ENCODE measurements at places on chromosomes 3 and 15.

DNA sequence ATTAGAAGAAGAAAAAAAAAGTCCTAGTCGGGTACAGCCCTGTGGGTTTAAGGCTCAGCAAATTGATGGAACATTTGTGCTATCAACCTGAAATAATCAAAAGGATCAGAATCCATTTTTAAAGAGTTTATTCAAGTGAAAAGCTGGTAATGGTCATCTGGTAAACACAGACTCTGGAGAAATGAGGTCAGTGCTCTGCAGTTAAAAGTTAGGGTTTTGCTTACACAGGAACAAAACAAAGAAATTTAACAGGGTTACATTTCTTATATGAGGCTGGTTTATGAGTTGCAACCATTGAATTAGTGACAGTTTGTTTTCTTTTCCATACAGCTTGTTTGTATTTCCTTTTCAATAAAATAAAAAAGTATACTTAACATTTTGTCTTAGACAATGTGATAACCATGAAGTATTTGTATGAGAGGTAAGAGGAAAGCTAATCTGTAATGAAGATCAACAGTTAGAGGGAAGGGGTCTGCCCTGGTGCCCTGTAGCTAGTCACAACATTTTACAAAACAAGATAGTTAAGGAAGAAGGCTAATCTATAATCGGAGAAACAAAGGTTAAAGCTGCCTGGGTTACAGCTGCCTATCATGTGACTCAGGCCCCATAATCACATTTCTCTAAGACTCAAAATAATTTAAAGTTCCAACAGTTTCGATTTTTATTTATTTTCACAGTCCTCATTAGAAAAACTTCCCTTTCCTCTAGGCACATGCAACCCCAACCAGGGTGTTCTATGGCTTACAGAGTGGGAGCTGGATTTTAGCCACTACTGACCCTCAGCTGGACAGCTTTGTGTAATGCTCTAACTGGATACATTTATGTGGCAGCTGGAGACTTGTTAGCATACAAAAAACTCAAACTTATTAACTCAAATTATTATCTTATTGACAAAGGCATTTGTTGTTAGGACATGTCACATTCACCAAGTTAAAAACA lies 98.1 kb upstream of the ACP3 start:
- no peak for DNase-seq

DNA sequence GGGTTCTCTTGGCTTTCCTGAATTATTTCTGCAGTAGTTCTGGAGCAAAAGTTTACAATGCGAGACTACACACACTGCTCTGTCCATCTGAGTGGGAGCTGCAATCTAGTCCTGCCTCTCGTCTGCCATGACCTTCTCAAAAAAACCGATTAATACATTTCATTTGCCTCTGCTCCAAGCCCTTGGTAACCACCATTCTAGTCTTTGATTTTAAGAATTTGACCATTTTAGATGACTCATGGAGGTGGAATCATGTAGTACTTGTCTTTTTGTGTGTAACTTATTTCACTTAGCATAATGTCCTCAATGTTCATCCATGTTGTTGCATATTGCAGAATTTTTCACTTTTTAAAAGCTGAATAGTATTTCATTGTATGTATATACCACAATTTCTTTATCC lies 356.9 kb downstream of the SV2B start:
- no peak for DNase-seq

DNA sequence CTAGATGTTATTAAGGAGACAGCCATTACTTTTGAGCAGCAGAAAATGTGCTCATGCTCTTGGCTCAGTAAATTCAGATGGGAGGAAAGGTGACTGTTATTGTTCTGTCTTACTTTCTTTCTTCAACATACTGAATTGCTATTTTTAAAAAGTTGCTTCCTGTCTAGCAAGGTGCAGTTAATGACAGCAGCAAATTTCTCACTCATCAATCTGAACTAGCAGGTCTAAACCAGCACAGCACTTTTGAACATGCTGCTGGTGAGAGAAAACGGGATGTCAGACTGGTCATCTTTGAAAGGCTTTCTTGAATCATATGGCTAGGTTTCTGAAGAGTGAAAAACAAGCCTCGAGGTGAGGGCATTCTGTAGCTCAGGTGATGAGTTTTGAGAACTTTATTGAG lies 384.7 kb downstream of the MFSD1 start:
- no peak for DNase-seq

- DNase-seq = no peak
Observed at GRCh38 chr3:144521131-144521530, 549.5 kb downstream of the DIPK2A start.

DNA sequence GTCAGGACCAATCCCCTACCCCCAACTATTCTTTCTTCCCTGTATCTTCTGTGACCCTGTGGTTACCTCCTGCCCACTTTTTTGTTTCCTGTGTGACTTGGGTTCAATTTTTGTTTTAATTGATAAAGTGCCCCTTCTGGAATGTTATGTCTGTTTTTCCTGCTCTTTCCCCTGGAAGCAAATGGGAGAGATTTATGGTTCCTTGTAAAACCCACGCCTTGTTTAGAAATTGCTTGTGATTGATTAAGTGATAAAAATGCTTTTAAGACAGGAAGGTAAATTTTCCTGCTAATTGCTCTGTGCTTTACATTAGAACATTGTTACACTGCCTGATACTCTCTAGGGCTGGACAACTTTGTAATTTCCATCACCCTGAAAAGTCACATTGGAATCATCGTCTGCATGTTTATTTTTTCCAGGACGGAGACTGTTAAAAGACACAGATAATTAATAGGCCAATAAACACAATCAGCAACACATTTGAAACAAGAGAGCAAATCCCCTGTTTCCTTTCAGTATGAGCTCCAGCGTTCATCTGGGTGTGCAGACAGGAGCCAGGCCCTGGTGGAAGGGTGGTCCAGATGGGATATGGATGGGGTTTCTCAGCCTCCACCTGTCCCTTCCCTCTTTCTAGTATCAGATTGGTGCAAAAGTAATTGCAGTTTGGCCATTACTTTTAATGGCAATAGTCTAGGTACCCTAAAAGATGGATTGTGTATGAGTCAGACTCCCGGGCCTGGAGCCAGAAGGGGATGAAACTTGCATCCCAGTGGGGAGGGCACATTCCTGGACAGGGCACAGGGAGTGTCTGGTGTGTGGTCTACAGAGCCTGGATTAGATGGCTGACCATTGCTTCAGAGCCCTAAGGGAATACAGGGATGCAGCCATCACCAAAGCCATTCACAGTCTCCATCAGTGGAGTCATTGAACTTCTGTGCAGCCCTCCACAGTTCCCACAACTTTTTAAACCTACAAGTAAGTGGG lies 58.1 kb upstream of the AGBL1 start:
- DNase-seq = no peak

DNA sequence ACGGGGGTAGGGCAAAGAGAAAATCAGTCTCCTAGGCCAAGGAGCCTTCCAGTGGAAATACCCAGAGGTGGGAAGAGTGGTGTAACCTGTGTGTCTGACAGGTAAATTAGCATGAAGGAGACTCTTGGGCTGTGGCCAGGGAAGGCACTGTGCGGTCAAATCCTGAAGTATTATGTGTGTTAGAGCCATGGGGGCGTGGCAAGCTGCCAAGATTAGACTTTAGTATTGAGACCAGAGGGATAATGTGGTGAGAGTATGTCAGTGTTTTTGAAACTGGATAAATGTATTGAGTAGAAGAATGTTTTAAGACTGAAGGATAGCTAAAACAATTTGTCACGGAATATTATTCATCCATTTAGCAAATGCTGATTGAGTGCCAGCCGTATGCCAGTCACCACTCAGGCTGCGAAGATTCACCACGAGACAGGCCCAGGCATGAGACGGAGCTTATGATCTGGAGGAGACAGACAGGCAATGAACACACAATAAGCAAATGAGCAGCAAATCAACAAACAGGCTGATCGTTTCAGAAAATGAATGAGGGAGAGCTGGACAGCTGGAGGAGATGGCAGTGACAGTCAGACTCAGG lies 445.9 kb downstream of the MCTP2 start:
- no peak for DNase-seq
